Stimulated activated CD4-positive, alpha-beta T cell treated with anti-CD3 and anti-CD28 coated beads, Interleukin-4, amount 100 ng/mL, for 4 hours (primary cell): ENCODE measurements at places on chromosomes 12 and 14.
A peak's percentile ranks its signal among the peaks of the same experiment; 100 is the strongest.

GRCh38 chr14:33835677-33836076 is 115.2 kb downstream of the EGLN3 start:
- DNase-seq: no peak

DNA sequence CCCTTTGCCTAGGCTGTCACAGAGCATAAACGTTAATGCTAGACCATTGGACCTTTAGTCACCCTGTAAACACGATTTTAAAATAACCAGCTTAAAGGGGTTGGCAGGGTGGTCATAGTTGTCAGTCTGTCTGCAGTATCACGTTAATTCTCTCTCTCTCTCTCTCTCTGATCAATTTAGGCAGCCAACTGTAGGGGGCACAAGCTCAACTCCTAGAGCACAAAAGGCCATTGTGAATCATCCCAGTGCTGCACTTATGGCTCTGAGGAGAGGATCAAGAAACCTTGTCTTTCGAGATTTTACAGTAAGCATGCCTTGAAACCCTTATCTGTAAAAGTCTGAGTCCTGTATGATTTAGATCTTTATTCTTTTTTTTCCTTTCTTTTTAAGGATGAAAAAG is 97.1 kb downstream of the SCAF11 start:
- no peak for DNase-seq

DNA sequence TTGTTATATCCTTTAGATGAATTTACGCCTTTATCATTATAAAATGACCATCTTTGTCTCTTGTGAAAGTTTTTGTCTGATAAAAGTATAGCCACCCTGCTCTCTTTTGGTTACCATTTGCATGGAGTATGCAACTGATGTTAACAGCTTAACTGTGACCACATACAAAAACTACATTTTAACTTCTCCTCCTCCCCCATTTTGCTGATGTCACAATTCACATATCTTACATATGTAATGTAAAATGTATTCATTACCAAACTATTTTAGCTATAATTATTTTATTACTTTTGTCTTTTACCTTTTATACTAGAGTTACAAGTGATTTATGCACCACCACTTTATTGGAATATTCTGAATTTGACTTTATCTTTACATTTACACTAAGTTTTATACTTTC is 184.5 kb upstream of the NPAS3 start:
- no peak for DNase-seq

- DNase-seq: no peak
These were observed 184.9 kb upstream of the MYL2 start for GRCh38 chr12:111105294-111105693.

DNA sequence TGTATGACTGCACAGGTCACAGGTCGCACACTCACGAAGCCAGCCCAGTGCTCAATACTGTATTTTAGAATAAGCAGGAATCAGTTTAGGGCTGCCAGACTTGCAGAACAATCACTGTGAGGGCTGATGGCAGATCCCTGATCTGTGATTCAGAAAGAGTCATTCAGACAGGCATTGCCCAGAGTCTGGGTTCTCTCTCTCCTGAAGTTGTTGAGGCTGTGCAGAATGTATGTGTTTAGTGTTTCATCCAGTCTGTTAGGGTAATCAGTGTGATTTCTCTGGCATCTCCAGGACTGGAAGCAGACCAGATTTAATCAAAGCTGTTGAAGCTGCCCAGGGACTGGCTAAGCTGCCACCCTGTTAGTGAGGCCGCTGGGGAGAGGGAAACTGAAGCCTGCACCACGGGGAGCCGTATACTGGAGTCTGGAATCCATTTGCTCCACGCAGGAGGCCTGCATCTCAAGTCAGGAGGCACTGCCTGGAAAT is 69.3 kb downstream of the ETV6 start:
- DNase-seq: no peak

GRCh38 chr12:9032202-9032964 is 43.0 kb downstream of the KLRG1 start:
- DNase-seq: no peak

DNA sequence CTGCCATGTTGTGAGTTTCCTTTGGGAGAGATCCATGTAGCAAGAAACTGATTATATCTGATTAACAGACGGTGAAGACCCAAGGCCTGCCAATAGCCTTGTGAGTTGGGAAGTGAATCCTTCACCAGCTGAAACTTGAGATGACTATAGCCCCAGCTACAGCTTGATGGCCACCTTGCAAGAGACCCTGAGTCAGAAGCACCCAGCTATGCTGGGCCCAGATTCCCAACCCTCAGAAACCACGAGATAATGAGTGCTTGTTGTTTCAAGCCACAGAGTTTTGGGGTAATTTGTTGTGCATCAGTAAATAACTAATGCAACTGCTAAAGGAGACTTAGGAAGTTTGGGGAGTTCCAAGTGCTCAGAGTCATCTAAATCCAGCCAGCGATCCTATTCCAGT is 80.3 kb downstream of the AVPR1A start:
- no peak for DNase-seq

DNA sequence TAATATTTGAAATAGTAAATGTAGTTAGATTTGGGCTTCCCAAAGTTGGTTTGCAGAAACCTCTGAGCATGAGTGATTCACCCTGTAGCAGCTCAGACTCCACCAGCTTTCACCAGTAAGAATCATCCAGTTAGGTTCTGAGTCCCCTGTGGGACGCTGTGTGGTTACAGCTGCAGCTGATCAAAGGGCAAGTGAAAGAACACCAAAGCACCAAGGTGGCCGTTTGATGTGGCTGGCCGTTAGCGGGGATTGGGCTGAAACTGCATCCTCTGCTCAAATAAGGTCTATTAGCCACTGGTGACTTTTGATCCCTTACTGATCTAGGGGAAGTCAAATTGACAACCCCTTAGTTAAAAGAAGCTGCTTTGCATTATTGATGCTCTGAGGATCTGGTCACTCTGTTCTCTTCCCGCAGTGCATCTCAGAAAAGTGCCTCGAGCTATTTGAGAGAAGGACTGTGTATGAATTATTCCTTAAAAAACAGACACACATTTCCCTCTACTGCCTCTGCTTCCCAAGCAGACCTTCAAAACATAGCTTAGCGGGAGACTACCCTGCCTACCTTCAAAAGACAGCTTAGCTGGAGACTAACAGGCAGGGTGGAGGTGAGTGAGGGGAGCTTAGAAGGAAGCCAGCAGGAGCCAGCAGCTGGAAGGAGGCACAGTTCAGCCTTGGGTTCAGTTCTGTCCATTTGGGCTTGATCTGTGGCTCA is 3.7 kb downstream of the ABHD12B start:
- no peak for DNase-seq

- DNase-seq: no peak
These were observed 142.1 kb downstream of the TTC7B start for GRCh38 chr14:90674043-90674670.

DNA sequence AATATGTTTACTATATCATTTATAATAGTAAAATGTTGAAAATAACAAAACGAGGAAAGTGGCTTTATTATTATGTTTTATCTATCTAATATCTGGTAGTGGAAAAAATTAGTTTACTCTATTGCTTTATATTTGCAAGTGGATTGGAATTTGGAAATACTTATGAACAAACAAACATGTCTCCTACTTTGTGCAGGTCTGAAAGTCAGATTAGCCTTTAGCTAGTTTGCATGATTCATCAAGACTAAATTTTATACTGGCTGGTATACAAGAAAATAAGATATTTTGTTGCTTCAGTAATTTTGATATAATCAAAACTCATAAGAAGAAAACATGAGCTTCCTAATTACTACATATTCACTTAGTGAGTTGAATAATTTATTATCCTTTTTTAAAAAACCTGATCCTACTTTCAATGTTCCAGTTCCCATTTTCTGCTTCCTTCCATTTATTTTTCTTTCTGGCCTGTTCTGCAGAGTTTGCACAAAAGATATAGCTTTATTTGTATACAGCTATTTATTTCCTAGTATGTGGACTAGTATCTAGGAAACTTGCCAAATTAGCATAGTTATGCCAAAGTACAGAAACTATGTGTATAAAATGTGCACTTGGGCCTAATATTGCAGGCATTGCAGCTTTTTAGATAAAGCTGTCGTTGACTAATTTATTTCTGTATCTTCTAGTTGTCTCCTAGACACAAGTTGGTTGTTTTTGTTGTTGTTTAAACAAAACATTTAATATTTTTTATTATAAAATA is 122.0 kb downstream of the AKAP6 start:
- DNase-seq: no peak

DNA sequence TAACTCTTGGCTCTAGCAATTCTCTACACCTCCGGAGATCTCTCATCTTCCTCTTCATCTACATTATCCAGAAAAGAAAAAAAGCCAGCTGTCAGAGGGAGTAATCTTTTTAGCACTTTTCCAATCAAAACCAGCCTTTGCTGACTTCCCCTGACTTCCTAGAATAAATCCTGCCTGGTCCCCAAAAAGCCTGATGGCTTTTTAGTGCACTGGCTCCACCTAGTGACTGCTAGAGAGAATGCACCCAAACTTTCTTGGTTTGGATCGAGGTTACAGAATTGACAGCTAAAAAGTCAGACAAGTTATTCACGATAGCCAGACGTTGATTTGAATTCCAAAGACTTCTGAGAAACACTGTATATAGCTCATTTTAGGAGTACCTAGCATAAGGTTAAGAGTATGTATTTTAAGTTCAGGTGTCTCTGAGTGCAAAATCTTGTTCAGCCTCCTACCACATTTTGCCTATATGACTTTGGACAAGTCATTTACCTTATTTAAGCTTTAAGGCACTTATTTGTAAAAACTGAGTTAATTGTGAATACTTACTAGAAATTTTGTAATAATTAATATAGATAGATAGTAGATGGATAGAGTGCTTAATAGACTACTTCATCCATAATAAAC is 185.7 kb upstream of the GRIN2B start:
- peak; percentile 8 for DNase-seq

DNA sequence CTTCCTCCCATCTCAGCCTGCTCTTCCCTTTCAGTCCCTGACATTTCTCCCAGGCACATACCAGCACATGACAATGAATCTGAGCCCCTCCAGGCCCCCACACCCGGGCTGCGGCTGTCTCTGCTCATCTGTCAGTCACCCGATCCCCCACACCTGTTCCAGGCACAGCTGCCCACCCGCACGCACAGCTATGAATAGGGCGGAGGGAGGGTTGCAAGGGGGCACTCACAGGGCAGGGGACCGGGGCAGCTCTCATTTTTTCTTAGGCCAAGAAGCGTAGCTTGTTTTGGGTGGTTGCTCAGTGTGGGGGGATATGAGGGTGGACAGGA is 43.7 kb upstream of the TSPAN9 start:
- DNase-seq: no peak

- DNase-seq: peak; percentile 52
These were observed 85.3 kb downstream of the PRKCH start for GRCh38 chr14:61406675-61407074.
